ENCODE measurements at places on chromosomes 5 and 9.

GRCh38 chr9:18360005-18360404 lies 113.9 kb upstream of the ADAMTSL1 start:
- no peak for DNase-seq

- peak; percentile 13 for DNase-seq
These were observed 161.0 kb downstream of the SLC25A46 start for GRCh38 chr5:110899566-110900412.

DNA sequence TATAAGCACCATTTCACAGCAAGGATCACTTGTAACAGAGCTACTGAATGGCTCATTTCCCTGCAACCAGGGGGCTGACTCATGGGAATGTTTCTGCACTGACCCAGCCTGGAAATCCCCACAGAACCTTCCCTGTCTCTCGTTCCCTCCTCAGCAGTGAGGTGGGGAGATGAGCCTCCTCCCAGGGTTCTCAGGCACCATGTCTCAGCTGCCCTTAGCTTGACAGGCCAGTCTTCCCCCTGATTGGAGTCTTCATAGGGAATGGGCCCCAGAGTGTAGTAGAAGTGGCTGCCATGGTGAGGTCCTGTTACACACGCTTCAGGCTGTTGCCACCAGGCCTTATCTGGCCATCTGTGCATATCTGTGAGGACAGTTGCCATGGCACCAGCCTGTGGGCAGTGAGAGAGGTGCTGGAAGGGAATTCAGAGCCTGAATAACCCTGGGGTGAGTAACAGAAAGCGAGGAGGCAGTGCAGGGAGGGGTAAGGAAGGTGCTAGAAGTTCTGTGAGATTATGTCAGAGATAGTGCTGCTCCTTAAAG lies 324.4 kb downstream of the ENC1 start:
- DNase-seq: no peak

DNA sequence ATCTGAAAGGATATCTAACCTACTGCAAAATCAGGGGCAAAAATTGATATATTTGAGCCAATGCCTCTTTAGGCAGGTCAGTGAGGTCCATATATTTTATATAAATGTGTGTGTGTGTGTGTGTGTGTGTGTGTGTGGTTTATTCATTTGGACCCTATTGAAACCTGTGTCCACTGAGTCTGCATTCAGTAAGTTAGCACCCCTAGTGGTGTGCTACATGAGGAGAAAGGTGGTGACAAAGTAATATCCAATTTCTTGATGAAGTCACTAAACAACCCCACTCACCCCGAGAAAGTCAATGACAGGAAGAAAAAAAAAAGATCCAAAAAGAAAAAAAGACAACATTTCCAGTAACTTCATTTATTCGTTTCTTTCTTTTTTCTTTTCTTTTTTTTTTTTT lies 4.1 kb downstream of the FBXW11 start:
- DNase-seq: no peak

DNA sequence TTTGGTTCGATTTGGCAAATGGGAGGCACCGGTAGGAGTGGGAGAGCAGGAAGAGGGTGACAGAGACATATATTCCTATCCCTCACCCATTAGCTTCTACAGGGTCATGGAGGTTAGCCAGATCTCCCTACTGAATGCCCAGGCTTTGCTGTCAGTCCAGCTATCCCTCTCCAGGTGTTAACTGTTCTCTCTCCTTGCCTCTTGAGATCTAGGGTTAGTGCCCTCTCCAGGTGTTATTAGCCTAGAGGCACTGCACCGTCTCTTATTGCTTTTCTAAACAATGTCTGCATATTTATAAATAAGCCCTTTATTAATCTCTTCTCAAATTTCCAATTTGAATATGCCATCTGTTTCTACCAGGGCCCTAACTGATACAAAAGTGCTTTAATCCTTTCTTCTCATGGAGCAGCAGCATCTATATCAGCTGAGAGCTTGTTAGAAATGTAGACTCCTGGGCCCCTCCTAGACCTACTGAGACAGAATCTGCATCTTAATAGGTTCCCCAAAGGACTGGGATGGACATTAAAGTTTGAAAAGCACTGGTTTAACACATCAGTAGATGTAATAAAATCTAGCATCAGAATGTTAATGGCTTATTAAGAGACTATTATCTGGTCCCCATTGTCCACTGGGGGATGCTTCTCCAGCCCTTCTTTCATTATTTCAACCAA lies 322.5 kb upstream of the SLC24A2 start:
- peak; percentile 57 for DNase-seq

- DNase-seq: no peak
These were observed 48.7 kb downstream of the BAAT start for GRCh38 chr9:101336091-101336490.

DNA sequence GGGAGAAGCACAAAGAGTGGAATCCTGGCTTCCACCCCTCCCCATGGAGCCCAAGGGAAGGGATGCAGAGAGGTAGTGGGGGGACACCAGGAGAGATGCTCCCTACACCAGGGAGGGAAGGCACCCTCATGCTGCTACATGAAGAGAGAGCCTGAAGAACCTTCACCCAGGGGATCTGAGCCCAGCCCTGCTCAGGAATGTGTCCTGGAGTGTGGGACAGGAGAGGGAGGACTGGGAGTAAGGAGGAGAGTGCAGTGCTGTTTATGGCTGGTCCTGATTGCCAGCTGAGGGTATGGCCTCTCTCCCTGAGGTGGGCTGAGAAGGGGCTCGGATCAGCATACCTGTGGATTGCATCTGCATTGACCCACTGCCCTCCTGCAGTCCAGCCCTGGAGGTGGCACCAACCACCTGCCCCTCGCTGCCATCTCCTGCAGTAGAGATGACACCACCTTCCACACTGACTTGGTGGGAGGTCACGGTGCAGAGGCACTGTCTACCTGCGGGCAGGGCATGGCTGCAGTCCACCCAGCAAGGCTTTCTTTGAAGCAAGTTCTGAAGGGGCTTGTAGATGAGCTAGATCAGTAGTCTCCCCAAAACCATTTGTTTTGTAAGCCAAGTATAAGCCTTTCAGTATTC lies 114.9 kb upstream of the SLC25A48 start:
- no peak for DNase-seq

- DNase-seq: no peak
These were observed 17.8 kb downstream of the PTBP3 start for GRCh38 chr9:112315331-112316257.

DNA sequence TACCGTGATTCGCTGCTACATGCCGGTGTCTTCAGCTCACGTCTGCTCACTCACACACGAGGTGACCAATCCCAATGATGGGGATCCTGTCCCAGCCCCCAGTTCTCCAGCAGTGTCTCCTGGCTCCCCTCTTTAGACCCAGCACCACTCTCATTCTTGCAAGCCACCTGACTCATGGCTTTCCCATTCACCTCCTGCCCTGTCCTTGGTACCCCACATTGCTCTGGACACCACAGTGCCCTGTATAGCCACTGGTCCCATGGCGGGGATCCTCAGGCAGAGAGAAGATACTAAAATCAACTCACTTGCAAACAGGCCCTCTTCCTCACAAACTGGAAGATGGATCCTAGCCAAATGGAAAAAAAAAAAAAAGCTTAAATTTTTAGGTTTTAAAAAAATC lies 81.0 kb downstream of the SLIT3 start:
- DNase-seq: no peak

DNA sequence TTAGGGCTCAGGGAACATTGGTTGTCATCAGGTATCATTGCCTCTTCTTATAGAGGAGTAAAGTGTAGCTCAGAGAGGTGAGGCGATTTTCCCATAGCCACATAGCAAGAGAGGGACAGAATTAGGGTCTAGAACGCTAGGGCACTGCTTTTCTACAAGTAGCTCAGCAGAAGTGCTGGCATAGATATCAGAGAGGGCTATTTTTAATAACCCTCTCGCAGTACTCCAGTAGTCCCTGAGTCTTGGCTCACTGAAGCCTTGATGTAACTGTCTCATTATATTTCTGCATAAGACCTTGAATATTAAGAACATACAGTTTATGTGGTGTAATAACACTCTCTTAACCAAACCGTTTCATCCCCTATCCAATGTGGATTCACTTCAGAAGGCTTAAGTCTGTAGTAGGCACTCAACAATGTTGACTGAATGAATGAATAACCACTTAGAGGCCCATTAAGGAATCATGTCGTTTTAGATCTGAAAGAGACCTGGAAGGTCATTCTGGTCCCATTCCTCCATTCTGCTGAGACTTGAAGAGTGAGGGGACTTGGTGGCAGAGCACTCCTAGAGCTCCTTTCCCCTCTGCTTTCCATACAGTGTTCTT lies 4.7 kb upstream of the FRMPD1 start:
- DNase-seq: no peak

DNA sequence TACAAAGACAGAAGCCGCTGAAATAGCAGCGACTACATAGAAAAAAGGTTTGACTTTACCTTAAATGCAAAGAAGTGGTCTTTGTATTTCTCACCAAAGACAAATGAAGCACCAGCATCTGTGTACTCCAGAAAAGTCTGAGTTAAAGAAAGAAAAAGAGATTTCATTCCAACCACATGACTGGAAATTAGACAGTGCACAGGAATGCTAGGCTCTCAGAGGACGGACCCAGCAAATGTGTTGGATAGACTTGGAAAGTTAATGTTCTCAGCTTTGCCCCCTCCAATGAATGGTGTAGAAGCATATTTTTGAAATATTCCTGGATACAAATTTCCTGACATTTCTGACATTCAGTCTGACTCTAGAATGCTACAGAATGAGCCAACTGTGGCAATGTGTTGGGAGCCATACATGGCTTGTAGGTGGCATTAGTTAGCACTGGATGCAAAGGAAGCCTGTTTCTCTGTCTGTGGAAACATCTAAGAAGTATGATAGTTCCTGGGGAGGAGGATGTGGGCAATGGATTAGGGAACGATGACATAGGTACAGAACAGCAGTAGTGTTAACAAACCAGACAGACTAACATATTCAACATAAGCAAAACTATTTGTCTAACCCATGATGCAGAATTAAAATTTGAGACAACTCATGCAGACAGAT lies 43.3 kb downstream of the SLC28A3 start:
- DNase-seq: no peak

DNA sequence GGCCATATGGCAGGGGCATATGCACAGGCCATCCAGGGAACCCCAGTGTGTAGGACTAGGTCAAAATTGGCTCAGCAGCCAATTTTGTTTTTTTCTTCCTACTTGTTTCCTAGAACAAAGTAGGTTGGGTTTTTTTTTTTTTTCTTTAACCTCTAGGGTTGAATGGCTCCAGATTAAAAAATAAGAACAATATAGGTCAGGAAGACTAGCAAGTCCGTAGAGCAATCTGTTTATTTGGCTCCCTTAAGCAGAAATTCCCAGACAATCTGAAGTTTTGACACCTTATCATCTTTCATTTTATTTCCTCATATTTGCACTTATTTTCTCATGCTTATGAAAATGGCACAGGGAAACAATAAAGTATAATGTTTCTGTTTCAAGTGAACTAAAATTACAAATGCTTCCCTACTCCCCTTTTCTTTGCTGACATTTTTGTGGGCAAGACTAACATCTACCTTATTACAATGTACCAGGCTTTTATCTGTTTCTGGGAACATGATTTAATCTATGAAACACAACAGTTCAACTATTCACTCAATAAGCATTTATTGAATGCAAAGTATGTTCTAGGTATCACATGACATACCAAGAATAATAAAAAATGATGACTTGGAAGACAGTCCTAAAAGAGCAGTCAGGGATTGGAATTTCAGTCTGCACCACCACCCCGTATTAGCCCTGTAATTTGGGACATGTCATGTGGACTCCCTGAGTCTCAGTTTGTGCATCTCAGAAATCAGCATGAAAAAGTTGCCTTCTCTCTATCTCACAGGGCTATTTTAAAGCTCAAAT lies 30.5 kb downstream of the TLR4 start:
- no peak for DNase-seq

GRCh38 chr9:105978336-105978735 lies 284.0 kb downstream of the TMEM38B start:
- DNase-seq: no peak

GRCh38 chr9:123250504-123250903 lies 17.9 kb downstream of the STRBP start:
- DNase-seq: no peak

GRCh38 chr5:68659881-68660280 lies 433.9 kb upstream of the SLC30A5 start:
- no peak for DNase-seq

DNA sequence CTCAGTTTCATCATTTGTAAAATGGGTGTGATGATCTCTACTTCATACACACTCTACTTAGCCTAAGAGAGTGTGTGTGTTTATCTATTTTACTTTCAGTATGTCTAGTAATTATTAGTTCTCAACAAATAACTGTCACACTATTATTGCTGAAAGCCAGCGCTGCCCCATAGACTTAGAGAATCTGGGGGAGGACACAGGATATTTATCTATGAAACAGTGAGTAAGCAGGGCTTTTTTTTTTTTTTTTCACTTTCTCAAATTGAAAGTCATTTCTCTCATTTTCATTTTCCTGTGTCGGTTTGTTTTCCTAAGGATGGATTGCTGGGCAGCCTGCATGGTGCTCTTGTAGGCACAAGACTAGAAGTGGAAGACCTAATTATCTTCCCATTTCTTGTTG lies 248.4 kb upstream of the RPS23 start:
- DNase-seq: no peak

GRCh38 chr5:113448252-113448651 lies 13.5 kb upstream of the TSSK1B start:
- DNase-seq: no peak

DNA sequence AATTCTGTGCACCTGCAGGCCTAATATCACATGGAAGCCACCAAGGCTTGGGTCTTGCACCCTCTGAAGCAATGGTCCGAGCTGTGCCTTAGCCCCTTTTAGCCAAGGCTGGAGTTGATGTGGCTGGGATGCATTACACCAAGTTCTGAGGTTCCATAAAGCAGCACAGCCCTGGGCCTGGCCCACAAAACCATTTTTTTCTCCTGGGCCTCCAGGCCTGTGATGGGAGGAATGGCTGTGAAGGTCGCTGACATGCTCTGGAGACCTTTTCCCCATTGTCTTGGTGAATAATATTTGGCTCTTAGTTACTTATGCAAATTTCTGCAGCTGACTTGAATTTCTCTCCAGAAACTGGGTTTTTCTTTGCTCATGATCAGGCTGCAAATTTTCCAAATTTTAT lies 167.3 kb downstream of the HTR1A start:
- no peak for DNase-seq

GRCh38 chr9:86531971-86532640 lies 177.9 kb upstream of the TUT7 start:
- no peak for DNase-seq

DNA sequence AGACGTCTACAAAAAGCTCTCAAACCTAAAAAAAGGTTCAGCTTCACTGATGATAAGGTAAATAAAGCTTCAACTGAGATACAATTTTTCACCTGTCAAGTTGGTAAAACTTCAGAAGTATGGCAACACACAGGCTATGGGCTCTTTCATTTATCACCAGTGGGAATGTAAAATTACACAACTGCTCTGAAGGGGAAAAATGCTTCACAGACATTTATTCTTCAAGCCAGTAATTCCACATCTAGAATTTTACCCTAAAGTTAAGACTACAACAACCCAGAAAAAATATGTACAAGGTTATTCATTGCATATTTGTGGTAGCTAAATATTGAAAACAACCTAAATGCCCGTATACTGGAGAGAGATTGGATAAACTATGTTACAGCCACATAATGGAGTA lies 48.1 kb upstream of the NREP start:
- DNase-seq: no peak

GRCh38 chr5:1746371-1747078 lies 53.1 kb downstream of the MRPL36 start:
- DNase-seq: no peak

DNA sequence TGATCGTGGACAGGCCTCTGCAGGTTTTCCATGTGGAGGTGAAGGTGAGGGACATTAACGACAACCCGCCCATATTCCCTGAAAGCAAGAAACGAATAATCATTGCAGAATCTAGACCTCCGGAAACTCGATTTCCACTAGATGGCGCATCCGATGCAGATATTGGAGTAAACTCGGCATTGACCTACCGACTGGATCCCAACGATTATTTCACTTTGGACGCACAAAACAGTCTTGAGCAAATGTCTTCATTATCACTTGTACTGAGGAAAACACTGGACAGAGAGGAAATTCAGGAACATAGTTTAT lies 621 bp downstream of the PCDHA13 start:
- DNase-seq: no peak
